ENCODE measurements at places on chromosomes 13 and 19. TPM values are rescaled to one million over a fixed set of nuclear protein-coding genes. Genes with fewer than 3 reads are reported as not detected.

- DNase-seq = no peak
These were observed 4.1 kb upstream of the ICAM3 start for GRCh38 chr19:10343495-10343894.

DNA sequence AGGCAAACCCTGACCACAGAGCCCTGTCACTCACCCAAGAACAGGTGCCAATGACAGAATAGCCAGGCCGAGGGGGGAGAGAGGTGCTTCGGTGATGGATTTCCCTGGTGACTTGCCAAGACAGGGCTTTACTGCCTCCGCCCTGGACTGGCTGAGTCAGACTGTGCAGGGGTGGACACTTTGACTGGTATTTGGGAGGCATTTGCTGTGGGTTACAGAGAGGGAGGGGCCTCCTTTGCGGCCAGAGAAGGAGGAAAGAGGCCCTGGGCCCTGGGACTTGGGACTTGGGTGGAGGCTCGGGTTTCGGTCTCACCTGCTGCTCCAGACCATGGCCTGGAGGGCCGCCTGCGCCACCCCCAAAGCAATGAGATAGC, 4.6 kb upstream of the EPS8L1 start:
- DNase-seq = no peak

DNA sequence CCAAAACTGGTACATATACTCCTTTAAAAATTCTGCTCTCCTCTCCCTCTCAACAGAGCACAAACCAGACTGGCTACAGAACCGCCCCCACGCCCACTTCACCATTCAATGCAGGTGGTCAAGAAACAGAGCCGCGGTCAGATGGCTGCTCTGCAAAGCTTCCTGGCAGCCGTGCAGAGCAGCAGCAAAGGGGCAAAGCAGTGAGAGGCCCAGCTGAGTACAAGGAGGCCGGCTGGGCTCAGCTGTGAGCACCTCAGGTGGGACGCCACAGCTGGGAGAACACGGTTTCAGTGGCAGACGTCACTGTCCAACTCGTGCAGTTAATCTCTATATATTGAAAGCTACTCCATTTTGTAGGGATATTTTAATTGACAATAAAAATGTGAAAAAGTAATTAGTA, 8.3 kb downstream of the GRTP1 start:
- DNase-seq = no peak

DNA sequence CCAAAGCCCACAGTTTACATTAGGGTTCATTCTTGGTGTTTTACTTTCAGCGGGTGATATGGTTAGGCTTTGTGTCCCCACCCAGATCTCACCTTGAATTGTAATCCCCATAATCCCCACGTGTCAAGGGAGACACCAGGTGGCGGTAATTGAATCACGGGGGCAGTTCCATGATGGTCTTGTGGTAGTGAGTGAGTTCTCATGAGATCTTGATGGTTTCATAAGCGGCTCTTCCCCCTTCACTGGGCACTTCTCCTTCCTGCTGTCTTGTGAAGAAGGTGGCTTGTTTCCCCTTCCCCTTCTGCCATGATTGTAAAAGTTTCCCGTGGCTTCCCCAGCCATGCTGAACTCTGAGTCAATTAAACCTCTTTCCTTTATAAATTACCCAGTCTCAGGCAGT, 12.0 kb downstream of the FPR2 start:
- no peak for DNase-seq

DNA sequence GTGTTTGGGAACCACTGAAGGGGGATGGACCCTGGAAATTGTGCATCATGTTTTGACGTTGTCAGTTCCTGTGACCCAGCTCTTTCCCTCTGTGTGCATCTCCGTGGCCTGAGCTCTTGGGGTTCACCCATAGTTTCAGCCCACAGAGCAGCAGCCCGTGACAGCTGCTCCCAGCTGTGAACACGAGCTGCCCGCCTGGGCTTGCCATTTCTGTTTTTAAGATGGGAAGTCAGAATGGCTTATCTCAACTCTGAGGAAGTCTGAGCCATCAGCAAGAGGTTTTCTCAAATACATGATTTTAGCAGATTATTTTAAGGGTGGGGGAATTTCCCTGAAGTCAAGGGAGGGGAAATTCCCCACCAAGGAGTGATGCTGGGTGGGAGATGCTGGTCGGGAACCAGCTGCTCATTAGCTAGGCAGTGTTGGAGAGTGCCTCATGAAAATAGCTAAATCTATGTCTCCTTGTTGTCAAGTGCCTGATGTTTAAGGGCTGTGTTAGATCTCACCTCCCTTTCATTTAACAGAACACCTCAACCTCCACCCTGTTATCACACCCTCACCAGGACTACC, 34.8 kb upstream of the C1QTNF9 start:
- peak; percentile 86 for DNase-seq

DNA sequence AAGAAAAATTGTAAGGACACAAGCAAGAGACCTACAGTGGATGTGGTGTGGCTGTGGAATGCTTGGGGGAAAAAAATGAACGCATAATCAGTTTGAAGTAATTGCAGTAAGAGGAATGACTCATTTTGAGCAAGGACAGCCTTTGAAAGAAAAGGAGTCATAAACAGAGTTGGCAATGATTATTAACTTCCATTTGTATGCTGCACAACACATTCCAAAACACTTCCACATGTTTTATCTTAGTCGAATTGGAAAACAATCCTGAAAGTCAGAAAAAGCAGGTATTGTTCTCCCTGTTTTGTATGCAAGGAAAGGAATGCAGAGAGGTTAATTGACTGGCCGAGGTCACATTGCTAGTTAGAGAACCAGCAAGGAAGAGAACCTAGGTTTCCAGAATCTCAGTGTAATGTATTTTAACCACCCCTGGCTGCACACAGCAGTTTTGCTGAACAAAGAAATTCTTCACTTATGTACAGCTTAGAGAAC, 630.0 kb upstream of the MIR17HG start:
- DNase-seq = no peak

DNA sequence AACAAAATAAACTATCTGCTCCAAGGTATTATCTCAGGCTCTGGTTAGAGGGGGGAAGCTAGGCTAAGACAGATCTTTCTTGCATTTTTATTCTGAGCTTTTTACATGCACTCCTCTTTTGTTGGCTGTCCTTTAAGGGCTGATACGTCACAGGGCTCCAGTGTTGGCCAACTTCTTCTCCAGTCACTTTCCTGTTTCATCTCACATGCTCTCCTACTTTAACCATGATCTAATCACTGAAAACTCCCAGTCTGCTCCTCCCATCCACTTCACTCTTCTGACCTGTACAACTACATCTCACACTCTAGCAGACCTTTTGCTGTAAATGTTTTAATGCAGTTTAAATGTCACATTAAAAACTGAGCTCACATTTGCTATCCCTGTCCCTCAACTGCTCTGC, 510.0 kb upstream of the KLF12 start:
- DNase-seq = no peak

DNA sequence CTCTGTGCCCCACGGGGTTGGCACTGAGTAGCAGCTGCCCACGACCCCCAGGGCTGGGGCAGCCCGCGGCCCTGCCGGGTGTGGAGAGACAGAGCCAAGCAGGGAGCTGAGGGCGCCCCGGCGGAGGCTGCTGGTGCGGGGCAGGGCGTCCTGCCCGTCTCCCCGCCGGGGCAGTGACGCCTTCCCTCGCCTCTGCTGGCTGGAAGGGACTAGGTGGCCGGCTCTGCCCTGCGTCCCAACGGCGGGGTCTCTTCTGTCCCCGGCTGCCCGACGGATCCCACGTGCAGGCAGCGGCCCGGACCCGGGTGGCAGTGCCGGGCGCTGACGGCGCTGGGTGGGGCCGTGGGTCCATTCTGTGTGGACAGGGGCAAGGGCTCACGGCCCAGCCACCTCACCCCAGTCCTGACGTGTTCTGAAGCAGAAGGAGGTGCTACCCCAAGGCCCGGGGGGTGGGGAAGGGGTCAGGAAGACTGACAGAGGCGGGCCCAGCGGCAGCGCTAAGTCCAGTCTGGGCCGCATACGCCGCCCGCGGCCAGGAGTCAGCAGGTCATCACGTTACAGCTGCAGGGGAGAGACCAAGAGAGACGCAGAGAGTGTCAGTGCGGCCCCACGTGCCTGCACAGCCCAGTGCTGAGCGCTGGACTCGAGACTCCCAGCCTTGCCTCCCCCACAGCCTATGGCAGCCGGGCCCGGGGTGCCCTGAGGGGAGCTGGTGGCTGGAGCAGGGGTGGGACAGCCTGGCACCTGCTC, 15.1 kb upstream of the PLPP2 start:
- no peak for DNase-seq

- DNase-seq = no peak
These were observed 17.3 kb upstream of the ERCC1 start for GRCh38 chr19:45440873-45441654.

DNA sequence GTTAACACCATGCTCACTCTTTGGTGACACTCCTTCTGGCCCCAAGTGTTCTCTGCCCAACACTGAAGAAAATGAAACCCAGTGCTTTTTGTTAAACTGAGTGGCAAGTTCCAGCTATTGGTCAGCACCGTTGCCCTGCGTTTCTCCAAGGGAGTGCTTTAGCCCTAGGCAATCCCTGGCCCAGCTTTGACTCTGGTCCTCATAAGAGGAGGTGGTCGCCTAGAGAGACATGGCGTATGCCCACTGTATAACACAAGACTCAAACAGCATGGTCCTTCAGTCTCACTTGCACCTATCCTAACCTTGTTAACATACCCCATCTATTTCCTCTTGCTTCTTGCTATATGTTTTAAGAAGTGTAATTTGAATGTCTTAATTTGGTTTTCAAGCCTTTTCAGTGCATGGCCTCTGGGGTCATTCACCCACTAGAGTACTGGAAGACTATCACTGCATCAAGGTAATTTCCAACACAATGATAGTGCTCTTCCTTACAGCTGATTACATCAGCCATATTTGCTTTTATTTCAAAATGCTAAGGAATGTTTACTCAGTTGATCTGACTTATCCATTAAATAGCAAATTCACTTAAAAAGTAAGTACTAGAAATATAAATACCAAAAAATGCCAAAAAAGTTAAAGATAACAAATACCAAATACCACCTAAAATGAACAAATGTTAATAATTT, 190.5 kb upstream of the SOX21 start:
- no peak for DNase-seq

GRCh38 chr19:35549174-35549788, 3.9 kb downstream of the TMEM147 start:
- peak; percentile 65 for DNase-seq

DNA sequence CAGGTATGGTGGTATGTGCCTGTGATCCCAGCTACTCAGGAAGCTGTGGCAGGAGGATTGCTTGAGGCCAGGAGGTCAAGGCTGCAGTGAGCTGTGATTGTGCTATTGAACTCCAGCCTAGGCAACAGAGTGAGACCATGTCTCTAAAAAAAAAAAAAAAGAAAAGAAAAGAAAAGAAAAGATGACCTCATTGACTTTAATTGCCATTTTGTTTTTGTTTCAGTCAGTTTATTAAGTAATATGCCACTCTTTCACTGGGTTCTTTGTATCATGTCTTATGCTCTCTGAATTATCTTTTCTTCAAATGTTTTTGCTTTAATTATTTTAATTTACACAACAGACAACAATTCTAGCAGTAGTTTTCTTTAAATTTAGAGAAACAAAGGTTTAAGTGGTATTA, 293.8 kb downstream of the TSHZ3 start:
- no peak for DNase-seq

DNA sequence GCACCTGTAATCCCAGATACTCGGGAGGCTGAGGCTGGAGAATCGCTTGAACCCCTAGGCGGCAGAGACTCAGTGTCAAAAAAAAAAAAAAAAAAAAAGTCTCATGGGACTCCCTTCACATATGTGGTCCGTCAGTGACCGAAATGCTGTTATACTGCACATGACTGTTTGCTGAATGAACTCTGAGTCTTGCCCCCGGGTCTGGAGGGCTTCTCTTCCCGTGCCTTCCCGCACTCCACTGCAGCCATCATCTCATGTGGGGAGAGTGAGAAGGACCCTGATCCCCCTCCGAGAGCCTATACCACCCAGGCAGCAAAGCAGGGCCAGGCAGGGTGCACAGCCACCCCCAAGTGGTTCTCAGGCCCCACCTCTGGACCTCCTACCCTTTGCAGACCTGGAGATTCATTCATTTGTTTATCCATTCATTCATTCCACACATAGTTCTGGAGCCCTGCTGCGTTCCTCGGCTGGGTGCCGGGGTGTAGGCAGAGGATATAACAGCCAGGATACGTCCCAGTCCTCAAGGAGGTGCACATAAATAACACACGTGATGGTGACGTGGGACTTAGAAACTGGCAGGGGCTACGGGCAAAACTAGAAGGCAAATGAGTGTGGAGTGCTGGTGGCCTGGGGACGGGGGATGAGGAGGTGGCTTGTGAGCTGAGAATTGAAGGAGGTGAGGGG, 14.2 kb downstream of the NDUFA11 start:
- no peak for DNase-seq

DNA sequence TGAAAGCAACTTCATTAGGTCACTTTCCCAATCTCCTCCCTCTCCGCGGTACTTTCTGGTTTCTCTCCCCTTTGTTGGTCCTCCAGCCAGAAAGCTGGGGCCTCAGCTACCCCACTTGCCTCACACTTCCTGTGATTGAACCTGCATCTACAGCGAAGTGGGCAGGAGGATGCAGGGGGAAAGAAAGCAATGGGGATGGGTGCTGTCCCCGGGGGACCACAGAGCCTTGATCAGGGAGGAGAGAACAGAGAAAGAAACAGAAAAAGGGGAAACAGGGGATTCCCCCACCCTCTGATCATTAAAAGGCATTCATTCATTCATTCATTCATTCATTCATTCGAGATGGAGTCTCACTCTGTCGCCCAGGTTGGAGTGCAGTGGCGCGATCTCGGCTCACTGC, 74.2 kb downstream of the TRPM4 start:
- peak; percentile 54 for DNase-seq

DNA sequence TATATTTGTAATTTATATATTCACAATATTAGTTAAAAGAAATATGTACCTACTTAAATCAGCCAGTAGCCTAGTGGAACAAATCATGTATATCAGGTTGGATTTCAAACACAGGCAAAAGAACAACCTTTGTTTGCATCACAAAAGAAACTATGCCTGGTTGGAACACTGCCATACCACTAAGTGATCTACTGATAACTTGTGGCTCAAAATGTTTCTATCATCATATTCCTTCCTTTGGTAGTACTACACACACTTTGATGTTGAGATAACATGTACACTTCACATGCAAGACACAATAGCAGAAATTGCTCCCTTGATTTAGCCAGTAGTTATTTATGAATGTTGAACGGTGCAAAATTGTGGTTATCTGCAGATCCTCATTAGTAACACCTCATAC, 146.0 kb upstream of the GPC6 start:
- DNase-seq = no peak

GRCh38 chr13:61531383-61532065, 115.9 kb upstream of the PCDH20 start:
- DNase-seq = no peak

The ZNF790 gene
- 6.9 TPM for total RNA-seq

The LGI4 gene
- total RNA-seq = 0.51 TPM

The CD177 gene
- total RNA-seq = not detected

The BLVRB gene
- 34.6 TPM for total RNA-seq

The KLK14 gene
- total RNA-seq = 0.61 TPM

The PTPRH gene
- not detected for total RNA-seq

Data from activated CD4-positive, alpha-beta memory T cell treated with anti-CD3 and anti-CD28 coated beads for 36 hours (primary cell).